Activated T-cell treated with anti-CD3 and anti-CD28 coated beads, Interleukin-2, amount 50 U/mL, for 72 hours (primary cell): ENCODE measurements at places on chromosomes 12 and 14.

GRCh38 chr14:39169541-39169900 lies 612 bp downstream of the TRAPPC6B start:
- DNase-seq, result no peak

DNA sequence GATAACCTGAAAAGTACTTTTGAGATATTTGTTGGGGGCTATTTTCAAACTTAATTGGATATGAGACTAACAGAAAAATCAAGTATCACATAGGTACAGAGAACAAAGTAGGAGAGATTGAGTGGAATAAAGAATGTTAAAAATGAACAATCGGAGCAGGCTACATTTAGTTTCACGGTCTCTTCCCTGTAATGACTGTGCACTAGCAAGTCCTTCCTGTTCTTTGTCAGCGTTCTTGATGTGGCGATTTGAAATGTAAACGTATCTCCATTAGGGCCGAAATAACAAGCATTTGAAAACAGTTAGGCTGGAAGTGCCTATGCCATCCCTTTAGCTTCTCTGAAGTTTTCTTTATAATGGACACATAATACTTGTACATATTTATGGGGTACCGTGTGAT lies 31.0 kb downstream of the SLC25A29 start:
- no peak for DNase-seq

DNA sequence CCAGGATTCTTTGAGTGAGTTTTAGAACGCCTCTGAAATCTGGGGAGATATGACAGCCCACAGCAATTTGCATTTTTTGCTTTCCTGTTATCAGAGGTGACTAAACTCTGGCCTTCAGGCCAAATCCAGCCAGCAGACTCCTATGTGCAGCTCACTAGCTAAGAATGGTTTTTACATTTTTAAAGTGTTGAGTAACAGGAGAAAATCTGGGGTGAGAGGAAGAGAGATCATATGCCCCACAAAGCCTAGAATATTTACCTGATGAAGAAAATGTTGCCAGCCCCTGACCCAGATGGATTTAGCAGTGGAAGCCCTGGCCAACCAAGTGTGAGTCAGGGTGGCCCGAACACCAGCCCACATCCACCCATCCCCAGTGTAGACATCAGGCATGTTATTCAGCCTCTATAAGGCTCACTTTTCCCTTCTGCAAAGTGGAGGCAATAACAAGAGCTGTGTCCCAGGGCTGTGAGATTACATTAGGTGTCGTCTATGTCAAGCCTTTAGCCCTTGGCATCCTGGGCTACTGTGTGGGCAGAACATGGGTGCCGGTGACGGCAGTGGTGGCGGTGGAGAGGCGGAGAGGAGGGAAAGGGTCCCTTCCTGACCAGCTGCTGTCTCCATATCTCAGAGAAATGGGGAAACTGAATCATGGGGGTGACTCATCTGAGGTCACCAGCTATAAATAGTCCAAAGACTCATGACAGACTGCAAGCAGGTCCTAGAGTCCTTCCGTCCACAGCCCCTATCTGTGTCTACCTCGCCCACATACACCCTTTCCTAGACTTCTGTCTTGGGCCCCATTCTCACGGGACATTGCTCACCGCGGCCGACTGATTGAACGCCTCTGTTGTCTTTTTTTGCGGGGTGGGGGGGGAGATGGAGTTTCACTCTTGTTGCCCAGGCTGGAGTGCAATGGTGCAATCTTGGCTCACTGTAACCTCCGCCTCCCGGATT lies 32.6 kb upstream of the CD9 start:
- peak; percentile 82 for DNase-seq

- DNase-seq, result no peak
These were observed 220.0 kb upstream of the GRIP1 start for GRCh38 chr12:66898700-66899469.

- no peak for DNase-seq
These were observed 755.8 kb upstream of the FBXO33 start for GRCh38 chr14:40188006-40188405.

DNA sequence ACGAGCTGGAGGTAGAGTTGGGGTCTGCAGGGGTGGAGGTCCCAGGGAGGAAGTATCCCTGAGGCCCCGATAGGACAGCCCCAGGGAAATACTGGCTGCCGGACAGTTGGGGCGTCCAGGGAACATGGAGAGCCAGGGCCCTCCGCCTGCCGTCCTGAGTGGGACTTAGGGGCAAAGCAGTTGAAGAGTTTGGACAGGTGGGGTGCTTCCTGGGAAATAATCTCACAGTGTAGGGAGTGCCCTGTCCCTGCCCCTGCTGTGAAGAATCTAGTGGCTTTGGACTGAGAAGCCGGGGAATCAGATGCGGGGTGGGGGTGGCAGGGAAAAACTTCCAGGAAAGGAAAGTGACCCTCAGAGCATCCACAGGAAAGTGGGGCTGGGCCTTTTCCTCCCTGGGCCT lies 9.8 kb upstream of the HHIPL1 start:
- DNase-seq, result no peak

GRCh38 chr14:95652690-95653089 lies 33.5 kb upstream of the TCL1B start:
- no peak for DNase-seq

DNA sequence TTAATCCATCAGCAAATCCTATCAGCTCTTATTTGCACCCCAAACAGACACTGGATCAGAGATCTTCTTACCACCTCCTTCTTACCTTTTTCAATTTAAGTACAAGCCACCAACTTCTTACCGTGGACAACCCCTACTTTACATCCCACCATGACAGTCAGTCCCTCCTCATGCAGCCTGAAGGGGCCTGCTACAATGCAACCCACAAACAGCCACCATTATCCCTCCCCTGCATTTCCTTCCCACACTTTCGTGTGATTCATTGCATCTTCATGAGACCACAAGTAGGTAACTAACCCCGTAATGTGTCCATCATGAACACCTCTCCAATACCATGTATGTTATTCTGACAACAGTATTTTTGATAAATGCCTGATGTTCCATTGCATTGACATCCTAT lies 108.6 kb downstream of the BCL11B start:
- no peak for DNase-seq

DNA sequence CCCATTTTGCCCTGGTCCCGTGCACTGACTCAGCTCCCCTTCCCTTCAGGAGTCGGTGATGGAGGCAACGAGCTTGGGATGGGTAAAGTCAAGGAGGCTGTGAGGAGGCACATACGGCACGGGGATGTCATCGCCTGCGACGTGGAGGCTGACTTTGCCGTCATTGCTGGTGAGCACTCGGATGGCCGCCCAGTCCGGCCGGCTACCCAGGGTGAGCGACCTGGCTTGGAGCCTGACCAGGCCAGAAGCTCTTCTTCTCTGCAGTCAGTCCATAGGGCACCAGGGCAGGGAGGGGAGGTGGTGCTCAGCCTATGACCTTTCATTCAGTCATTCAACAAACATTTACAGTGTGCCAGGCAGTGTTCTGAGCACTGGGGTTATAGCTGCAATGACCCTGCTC lies 39.8 kb downstream of the GPR68 start:
- no peak for DNase-seq

GRCh38 chr12:5220835-5221234 lies 177.2 kb downstream of the KCNA5 start:
- DNase-seq, result peak; percentile 45

DNA sequence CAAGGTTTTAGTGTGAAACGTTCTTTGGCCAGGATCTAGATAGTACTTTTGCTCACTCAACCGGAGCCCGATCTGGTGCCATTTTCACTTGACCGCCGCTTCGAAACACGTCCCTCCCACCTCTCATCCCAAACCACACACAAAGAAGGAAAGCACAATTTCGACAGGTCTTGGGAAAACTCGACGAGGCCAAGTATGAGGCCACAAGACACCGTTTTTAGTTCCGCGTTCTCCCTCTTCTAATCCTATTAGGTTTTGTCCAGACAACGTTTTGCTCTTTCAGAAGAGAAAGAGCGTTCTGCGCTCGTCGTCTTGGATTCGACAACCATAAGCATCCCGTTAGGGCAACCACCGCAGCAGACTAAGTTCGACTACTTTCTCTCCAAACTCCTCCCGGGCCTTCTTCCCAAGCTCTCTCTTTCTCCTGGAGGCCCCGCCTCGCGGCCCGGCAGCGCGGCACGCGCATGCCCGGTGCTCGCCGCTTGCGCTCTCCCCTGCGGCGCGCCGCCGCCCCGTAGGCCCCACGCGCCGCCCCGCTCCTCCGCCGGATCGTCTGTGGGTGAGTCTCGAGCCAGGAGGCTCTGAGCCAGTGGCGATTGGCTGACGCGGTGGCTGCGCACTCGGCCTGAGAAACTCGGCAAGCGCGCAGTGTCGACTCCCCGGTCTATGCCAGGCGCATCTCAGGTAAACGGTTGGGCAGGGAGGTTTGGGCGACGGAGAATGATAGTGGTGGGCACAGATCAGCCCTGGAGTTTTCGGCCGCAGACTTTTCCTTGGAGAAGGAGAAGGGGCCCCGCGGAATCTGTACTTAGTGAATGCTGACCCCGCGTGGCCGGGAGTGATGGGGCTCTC lies at the start of gene MIPOL1:
MIPOL1 (plus strand) TSS at position 517 of the 852 bp plus-strand sequence. CDS start 49,952 bp downstream, outside the sequence.
- DNase-seq, result peak; percentile 16

DNA sequence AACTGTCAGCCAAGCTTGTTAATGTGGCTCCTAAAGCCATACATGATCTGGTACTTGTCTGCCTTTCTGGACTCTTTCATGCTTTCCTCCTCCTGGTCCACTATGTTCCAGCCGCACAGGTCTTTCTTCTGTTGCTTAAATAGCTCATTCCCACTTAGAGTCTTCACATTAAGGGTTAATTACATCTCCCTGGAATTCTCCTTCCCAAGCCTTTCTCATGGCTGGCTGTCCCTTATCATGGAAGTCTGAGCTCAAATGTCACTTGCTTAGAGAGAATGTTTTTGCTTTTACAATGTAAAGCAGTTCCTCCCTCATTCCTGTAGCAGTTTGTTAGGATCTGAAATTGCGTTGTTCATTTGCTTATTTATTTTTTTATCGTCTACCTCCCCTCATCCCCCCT lies 199.6 kb downstream of the TRHDE start:
- DNase-seq, result no peak

GRCh38 chr12:93901739-93902138 lies 224.6 kb downstream of the CRADD start:
- DNase-seq, result no peak

DNA sequence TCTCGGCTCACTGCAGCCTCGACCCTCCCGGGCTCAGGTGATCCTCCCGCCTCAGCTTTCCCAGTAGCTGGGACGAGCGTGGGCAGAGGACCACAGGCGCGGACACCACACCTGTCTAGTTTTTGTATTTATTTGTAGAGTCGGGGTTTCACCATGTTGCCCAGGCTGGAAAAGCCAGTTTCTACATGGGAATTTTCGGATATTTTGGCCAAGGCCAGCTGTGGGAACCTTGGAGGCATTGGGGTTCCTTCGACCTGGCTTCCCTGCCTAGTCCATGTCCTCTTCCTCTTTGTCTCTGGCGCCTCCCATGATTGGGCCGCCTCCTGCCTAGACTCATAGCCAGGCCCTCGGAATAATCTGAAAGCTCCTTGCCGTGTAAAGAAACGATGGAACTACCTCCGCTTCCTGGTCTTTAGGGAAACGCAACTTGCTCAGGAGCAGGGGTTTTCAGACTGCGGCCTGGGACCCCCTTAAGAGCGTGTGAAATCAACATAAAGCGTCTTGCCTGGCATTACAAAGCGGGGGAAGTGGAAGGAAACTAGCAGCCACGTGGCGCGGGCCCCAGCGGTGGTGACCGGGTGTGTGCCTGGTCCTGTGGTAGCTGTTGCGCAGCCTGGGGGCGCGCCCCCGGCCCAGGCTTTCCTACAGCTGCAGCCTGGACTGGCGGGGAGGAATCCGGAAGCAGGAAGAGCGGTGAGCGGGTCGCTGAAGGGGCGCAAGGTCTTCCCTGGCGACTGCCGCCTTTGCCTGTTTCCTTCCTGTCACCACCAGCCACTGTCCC lies 1.4 kb upstream of the HSP90AA1 start:
- DNase-seq, result peak; percentile 64

DNA sequence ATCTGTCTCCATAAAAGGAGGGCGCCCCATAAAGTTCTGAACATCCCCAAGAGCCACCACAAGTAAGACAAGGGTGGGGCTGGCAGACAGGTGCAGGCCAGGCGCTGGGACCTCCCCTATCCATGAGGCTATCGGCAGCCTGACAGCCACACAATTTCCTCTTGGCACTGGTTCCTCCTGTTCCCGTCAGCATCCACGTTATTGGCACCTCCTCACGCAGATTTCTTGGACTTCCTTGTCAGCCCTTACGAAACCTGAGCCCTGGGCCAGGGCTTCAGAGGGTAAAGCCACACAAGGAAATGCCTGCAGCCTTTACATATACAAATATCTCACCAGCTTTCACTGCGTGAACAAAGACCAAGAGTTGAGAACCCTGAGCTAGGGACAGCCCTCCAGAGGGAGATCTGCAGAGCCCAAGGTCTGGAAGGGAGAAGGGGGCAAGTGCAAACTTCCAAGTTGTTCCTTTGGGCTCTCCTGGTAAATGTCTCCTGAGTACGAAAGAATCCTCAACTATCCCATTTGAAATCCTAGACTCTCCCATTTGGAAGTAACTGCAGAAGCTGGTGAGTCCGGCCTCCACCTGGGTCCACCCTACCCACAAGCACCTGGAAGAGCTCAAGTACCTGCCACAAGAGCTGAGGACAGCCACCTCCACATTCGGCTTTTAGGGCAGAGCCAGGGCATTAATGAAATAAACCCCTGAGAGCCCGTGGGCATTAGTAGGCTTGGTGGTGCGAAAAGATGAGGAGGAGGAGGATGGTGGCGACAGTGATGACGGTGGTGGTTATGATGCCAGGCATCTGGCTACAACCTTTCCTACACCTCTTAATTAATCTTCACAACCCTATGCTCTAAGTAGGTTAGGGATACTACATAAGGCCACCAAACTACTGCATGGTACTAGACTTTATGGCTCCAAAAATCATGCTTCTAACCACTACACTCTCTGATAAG lies 5.5 kb upstream of the TC2N start:
- DNase-seq, result no peak

- DNase-seq, result no peak
These were observed 23.0 kb downstream of the SAMD15 start for GRCh38 chr14:77400216-77400615.

DNA sequence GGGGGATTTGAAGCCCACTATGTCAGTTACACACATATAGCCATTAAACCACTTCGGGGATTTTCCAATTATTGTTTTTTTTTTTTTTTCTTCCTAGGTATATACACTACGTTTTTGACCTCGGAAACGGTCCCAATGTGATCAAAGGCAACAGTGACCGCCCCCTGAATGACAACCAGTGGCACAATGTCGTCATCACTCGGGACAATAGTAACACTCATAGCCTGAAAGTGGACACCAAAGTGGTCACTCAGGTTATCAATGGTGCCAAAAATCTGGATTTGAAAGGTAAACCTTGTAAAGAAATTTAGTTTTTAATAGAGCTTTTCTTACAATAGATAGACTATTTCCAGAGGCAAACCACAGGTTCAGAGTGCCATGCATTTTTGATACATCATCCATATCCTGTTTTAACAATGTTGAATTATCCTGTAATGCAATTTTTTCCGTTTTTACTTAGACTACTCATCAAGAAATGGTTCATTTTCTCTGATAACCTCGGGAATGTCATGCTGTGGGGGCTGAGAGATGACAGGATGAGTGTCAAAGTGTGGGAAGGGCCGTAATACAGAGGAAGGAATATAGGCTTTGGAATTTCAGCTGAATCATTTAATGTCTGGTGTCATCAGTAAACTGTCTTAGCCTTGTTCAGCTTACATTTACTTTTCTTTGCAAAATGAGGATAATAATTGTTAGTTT lies 797.1 kb downstream of the NRXN3 start:
- no peak for DNase-seq

- no peak for DNase-seq
These were observed 8.7 kb upstream of the SMCO2 start for GRCh38 chr12:27437839-27438238.
